Osteoblast (primary cell): ENCODE measurements at places on chromosomes 7 and 10. TPM values are rescaled to one million over a fixed set of nuclear protein-coding genes. Genes with fewer than 3 reads are reported as not detected.

Gene CDHR1
- total RNA-seq: under 0.01 TPM in 1 of 2 replicates, not detected in the other

Gene LRWD1
- 20.0 and 24.2 TPM in 2 replicates for total RNA-seq

Gene CRTAC1
- total RNA-seq: not detected in 2 replicates

Gene FAM180A
- 23.5 and 28.9 TPM in 2 replicates for total RNA-seq

Gene ANXA8
- total RNA-seq: 0.59 and 0.72 TPM in 2 replicates

Gene PNLIPRP2
- not detected in 2 replicates for total RNA-seq

Gene OR6B1
- total RNA-seq: not detected in 2 replicates

Gene HOGA1
- 1.4 and 2.7 TPM in 2 replicates for total RNA-seq

Gene SYCE1
- 0.72 TPM in 1 of 2 replicates, not detected in the other for total RNA-seq

GRCh38 chr10:127534074-127534473 is 15.0 kb upstream of the NPS start:
- H3K27me3 ChIP-seq: no peaks in the 10 kb centered on the region
- H3K4me3 ChIP-seq: no peak overlapping the region
- no peaks in the 10 kb centered on the region for H3K4me1 ChIP-seq
- no peak for DNase-seq
- H3K36me3 ChIP-seq: no peaks in the 10 kb centered on the region
- no peak overlapping the region for H3K27ac ChIP-seq

GRCh38 chr7:75961218-75961617 is 33.2 kb downstream of the TMEM120A start:
- no peak for DNase-seq
- H3K4me3 ChIP-seq: no peak overlapping the region
- peaks cover 18% of the 10 kb centered on the region for H3K4me1 ChIP-seq
- H3K36me3 ChIP-seq: peaks cover 6% of the 10 kb centered on the region
- H3K27ac ChIP-seq: no peak overlapping the region
- H3K27me3 ChIP-seq: no peaks in the 10 kb centered on the region

- no peaks in the 10 kb centered on the region for H3K36me3 ChIP-seq
- no peak overlapping the region for H3K27ac ChIP-seq
- no peaks in the 10 kb centered on the region for H3K4me1 ChIP-seq
Observed at GRCh38 chr7:51727441-51727840, 410.8 kb upstream of the COBL start.

- DNase-seq: peak; percentile 36
- H3K36me3 ChIP-seq: no peaks in the 10 kb centered on the region
- H3K4me1 ChIP-seq: no peaks in the 10 kb centered on the region
Observed at GRCh38 chr10:42970451-42971250, 106.2 kb upstream of the RET start.

- no peaks in the 10 kb centered on the region for H3K36me3 ChIP-seq
- no peaks in the 10 kb centered on the region for H3K27me3 ChIP-seq
- peak; percentile 77 for DNase-seq
- H3K4me3 ChIP-seq: no peak overlapping the region
Observed at GRCh38 chr7:155579565-155579964, 33.2 kb upstream of the CNPY1 start.

DNA sequence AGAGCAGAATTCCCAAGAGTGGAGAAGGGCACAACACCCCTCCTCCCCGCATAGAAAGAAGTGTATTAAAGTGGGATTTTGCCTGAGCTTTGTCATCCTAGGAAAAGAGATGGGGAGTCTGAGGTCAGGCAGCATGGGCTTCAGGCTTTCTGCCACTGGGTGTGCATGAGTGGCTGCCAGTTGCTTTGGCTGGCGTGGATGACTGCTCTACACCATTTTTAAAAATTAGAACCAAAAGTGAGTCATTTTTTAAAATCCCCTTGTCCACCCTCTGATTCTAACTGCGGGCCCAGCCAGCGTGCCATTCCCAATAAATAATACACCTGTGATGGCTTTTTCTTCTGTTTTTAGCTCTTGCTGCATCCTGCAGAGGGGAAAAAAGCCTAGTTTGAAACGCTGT is 13.4 kb downstream of the SLC29A3 start:
- no peaks in the 10 kb centered on the region for H3K4me1 ChIP-seq
- no peak for DNase-seq
- no peak overlapping the region for H3K27ac ChIP-seq
- no peaks in the 10 kb centered on the region for H3K36me3 ChIP-seq
- H3K4me3 ChIP-seq: no peak overlapping the region

DNA sequence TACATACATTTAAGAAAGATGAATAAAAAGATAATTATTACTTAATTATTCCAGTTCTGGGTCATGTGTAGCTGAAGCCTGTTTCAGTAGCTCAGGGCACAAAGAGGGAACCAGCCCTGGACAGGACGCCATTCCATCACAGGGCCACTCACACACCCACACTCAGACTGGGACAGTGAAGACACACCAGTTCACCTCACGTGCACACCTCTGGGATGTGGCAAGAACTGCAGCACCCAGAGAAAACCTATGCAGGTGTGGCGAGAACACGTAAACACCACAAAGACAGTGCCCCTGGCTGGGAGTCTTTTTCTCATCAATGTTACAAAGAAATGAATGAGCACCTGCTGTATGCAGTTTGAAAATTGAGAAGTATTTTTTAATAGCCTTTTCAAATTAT is 1.6 kb upstream of the IDI1 start:
- no peak for DNase-seq
- H3K36me3 ChIP-seq: peaks cover 7% of the 10 kb centered on the region
- peaks cover 27% of the 10 kb centered on the region for H3K4me1 ChIP-seq

DNA sequence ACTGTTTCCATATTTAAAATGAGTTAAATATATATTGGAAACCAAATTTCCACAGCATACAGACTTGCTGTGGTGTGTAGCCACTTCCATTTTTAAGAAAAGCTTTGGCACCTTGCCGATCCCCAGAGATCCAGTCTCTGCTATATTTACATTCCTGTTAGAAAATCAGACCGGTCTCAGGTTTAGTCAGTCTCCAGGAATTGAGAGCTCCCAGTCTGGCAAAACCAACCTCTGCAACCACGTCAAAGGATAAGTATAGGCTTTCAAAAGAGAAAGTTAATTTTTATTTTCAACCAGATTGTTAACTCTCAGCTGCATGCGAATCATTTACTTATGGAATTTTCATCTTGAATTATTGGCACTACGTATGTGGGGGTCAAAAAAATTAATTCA is 28.2 kb downstream of the PUS7 start:
- H3K36me3 ChIP-seq: no peaks in the 10 kb centered on the region
- H3K27me3 ChIP-seq: no peaks in the 10 kb centered on the region
- peak overlapping the region; percentile 15 for H3K4me3 ChIP-seq

DNA sequence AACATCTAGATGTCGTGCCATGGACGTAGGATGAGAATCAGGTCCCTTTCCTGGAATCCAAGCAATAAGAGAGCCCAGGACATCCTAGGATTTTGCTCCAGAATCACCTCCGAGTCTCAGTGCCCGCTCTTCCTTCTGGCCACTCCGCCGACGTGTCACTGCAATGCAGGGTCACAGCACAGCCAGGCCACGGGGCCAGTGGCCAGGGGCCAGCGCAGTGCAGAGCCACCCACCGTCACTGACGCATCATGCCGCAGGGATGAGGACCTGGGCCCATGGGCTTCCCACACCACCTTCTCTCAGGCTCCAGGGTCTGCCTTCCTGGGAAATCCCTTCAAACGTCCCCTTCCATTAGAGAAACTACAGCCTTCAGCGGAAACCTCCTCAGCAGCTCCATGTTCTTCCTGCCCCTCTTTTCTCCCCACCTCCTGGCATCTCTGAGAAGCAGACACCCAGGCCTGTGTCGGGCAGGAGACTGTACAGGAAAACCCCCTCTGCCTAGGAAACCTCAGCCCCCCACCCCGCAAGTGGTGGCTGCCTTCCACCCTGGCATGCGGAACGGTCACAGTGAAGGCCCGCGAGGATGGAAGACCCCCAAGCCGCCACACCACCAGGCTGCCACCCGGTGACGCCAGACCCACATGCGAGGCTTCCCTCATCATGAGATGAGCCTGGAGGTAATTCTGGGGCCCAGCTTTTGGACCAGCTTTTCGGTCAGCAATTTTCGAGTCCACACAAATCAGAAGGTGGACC is 32.1 kb downstream of the STK32C start:
- DNase-seq: peak; percentile 52
- H3K4me3 ChIP-seq: no peak overlapping the region
- no peaks in the 10 kb centered on the region for H3K27me3 ChIP-seq
- no peaks in the 10 kb centered on the region for H3K36me3 ChIP-seq

DNA sequence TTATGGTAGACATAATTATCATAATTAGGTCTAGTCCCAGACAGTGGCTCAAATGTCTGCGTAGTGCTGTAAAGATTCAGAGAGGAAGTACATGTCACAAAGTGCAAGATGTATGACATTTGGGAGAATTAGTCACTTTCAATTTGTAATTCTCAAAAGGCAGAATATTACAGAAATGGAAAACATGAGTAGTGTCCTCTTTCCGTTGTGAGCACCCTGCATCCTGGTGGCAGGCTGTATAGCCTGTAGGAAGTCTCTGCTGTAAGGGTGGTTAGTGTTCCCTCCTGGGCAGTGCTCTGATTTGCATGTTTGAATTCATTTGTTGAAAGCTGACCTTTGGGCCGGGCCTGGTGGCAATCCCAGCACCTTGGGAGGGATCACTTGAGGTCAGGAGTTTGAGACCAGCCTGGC is 17.0 kb downstream of the CDK14 start:
- H3K36me3 ChIP-seq: no peaks in the 10 kb centered on the region
- DNase-seq: peak; percentile 57
- H3K4me1 ChIP-seq: peaks cover 7% of the 10 kb centered on the region
- no peaks in the 10 kb centered on the region for H3K27me3 ChIP-seq
- H3K4me3 ChIP-seq: peak overlapping the region; percentile 19
- H3K27ac ChIP-seq: peak overlapping the region; percentile 36

- no peaks in the 10 kb centered on the region for H3K36me3 ChIP-seq
- no peaks in the 10 kb centered on the region for H3K27me3 ChIP-seq
- H3K27ac ChIP-seq: no peak overlapping the region
- peaks cover 37% of the 10 kb centered on the region for H3K4me1 ChIP-seq
- H3K4me3 ChIP-seq: no peak overlapping the region
Observed at GRCh38 chr10:75470901-75471300, 39.5 kb downstream of the LRMDA start.

DNA sequence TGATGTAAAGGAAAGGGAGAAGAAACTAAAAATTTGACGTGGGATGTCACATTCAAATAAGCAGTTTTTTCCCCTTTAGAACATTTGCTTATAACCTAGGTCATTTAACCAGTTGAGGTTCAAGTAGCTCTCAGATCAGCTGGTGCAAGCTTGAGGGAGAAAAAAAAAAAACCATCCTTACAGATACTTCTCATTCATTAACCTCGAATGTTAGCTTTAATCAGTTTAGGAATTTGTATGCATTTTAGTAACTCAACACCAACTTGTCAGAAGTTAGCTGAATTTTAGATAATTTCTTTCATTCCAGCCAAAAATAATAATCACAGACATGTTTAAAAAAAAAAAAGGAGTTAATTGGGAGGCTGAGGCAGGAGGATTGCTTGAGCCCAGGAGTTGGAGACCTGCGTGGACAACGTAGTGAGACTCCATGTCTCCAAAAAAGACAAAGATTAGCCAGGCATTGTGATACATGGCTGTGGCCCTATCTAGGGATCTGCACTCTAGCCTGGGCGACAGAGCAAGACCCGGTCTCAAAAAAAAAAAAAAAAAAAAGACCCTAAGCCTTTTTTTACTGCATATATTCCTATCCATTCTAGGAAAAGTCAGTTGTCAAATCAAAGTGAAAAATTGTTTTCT is 46.2 kb downstream of the BMPR1A start:
- H3K36me3 ChIP-seq: no peaks in the 10 kb centered on the region
- no peak for DNase-seq
- no peaks in the 10 kb centered on the region for H3K27me3 ChIP-seq
- H3K27ac ChIP-seq: no peak overlapping the region
- peaks cover 19% of the 10 kb centered on the region for H3K4me1 ChIP-seq

- H3K4me1 ChIP-seq: peaks cover 11% of the 10 kb centered on the region
- H3K36me3 ChIP-seq: no peaks in the 10 kb centered on the region
- no peak for DNase-seq
- no peaks in the 10 kb centered on the region for H3K27me3 ChIP-seq
- H3K4me3 ChIP-seq: no peak overlapping the region
- no peak overlapping the region for H3K27ac ChIP-seq
Observed at GRCh38 chr10:44944354-44944753, 15.2 kb upstream of the RASSF4 start.

DNA sequence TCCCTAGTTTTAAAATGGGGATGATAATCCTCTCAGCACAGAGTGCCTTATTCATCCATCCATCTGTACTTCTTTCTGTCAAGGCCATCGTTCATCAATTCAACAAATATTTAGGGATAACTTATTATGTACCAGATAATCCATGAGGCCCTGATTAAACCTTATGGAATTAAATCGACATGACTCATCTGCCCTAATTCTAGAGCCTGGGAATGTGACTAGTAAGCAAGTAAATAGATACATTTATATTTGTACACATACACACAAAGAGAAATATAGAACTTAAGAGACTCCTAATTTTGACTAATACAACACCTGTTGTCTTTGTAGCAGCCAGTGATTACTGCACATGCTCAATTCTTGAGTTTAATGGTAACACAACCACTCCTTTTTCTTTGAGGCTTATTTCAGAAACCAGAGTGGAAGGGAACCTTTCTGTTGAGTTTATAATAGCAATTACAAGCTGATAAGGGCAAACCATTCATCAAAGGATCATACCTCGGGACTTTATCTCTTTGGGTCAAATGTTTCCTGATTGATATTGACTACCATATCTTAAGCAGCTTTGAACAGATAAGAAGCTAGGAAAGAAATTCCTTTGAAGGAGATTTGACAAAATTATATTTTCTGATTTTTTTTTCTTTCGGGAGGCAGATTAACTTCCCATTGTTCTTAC is 122.7 kb downstream of the ARID5B start:
- no peak overlapping the region for H3K4me3 ChIP-seq
- no peak for DNase-seq
- no peaks in the 10 kb centered on the region for H3K27me3 ChIP-seq

DNA sequence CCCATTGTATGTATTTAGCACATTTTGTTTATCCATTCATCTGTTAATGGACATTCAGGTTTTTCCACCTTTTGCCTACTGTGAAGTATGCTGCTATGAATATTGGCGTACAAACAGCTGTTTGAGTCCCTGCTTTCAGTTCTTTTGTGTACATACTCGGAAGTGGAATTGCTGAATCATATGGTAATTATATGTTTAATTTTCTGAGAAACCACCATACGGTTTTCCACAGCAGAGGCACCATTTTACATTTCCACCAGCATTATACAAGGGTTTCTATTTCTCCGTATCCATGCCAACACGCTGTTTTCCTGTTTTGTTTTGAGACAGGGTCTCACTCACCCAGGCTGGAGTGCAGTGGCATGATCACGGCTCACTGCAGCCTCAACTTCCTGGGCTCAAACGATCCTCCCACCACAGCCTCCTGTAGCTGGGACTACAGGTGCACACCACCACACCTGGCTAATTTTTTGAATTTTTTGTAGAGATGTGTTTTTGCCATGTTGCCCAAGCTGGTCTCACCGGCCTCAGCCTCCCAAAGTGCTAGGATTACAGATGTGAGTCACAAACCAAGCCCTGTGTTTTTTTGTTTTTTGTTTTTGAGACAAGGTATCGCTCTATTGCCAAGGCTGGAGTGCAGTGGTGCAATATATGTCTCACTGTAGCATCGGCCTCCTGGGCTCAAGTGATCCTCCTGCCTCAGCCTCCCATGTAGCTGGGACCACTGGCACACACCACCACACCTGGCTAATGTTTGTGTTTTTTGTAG is 22.1 kb upstream of the FBXW4 start:
- no peak overlapping the region for H3K27ac ChIP-seq
- peaks cover 16% of the 10 kb centered on the region for H3K27me3 ChIP-seq
- no peaks in the 10 kb centered on the region for H3K4me1 ChIP-seq
- H3K36me3 ChIP-seq: no peaks in the 10 kb centered on the region
- no peak for DNase-seq
- H3K4me3 ChIP-seq: no peak overlapping the region
